ENCODE measurements at places on chromosomes 6 and 20.

GRCh38 chr20:58610071-58610800, 40.8 kb upstream of the STX16 start:
- DNase-seq: no peak

GRCh38 chr6:162468326-162468725, 259.2 kb downstream of the PRKN start:
- no peak for DNase-seq

DNA sequence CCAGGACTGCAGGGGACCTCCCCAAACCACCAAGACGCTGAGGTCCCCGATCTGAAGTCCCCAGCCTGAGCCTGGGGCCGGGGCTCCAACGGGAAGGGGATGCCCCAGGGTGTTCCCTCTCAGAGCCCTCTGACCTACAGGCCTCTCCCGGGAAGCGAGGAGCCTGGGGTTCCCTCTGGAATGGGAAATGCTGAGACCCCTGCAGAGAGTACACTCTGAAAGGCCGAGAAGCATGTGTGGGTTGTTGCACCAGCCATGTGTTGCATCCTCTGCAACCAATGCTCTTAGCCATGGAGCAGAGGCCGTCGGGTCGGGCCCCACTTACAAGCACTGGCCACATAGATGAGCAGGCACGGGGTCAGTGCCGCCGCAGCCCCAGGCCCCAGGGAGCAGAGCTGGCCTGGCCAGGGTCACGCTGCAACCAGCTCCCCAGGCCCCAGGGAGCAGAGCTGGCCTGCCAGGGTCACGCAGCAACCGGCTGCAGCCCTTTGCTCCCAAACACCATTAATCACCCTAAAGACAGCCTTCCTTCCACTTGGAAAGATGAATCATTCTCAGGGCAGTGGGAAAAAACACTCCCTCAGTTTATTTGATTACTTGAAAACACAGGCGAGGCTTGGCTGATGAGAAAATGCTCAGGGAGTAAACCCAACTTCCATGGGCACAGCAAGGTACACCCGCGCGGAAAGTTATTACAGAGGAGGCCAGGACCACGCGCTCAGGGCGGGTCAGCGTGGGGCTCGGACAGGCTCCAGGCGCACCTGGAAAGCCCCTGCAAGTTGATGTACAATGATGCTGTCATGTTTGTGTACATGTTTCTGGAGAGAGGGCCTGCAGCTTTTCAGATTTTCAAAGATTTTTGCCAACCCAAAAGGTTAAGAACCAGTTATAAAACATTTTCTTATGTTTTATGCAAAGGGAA, 78.0 kb upstream of the AFDN start:
- no peak for DNase-seq

GRCh38 chr6:127949251-127949650, 48.4 kb upstream of the THEMIS start:
- DNase-seq: no peak
